ENCODE measurements at places on chromosomes 1 and 21.

DNA sequence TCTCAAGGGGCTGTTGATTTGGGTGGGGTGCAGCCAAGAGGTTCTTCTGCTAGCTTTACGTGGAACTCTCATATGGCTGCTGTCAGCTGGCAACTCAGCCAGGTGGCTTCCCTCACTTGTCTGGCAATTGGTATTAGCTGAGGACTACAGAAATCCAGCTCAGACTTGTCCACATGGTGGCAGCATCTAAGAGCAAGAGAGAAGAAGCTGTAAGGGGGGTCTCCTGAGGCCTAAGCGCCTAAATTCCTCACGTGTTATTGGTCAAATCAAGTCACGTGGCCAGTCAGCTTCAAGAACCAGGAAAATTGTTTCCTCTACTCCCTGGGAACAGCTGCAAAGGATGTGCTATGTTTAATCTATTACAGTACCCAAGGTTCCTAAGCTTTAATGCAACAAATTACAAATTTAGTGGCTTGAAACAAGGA is 4.2 kb upstream of the DYRK3 start:
- DNase-seq: peak; percentile 25

DNA sequence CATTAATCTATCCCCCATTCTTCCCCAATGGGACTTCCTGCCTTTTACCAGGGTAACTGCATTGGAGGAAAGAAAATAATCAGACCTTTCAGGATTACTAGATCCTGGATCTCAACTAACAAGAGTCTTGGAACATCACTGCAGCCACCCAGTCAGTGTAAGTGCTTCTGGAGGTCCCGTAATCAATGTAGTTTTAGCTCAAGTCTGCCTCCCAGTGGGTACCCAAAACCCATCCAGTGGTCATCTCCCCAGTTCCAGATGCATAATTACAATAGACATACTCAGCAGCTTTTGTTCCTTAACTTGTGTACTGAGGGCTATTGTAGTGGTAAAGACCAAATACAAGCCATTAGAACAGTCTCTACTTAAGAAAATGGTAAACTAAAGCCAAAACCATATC is 319.1 kb downstream of the GPATCH2 start:
- no peak for DNase-seq

DNA sequence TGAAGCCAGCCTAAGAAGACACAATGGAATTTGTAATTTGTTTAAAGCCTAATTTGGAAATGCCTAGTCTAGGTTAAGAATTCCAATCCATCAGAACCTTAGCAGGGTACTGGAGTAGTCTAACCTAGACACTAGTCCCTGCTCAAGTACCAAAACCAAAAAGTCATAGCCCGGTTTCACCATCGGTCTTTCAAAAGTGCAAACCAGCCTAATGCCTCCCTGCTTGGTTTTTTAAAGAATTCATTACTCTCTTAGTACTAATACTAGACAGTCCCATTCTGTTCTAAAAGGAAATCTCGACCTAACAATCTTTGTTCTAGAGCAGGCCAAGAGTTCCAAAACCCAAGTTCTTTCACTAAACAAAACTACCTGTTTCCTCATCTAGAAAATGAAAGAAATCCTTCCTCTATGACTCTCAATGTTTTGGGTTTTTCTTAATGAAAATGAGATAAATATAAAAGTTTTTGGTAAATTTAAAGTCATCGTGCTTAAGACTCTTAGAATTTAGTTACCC is 2.6 kb downstream of the PUM1 start:
- peak; percentile 20 for DNase-seq

GRCh38 chr1:247747616-247748015 is 325 bp downstream of the OR14A2 start:
- no peak for DNase-seq

Data from right kidney (tissue), 9 donors.